Stimulated activated CD8-positive, alpha-beta memory T cell treated with anti-CD3 and anti-CD28 coated beads, Interleukin-7, amount 100 ng/mL, for 1 hour (primary cell): ENCODE measurements at places on chromosomes 12 and 14.

GRCh38 chr12:91516695-91517047 lies 334.1 kb upstream of the DCN start:
- DNase-seq = no peak

DNA sequence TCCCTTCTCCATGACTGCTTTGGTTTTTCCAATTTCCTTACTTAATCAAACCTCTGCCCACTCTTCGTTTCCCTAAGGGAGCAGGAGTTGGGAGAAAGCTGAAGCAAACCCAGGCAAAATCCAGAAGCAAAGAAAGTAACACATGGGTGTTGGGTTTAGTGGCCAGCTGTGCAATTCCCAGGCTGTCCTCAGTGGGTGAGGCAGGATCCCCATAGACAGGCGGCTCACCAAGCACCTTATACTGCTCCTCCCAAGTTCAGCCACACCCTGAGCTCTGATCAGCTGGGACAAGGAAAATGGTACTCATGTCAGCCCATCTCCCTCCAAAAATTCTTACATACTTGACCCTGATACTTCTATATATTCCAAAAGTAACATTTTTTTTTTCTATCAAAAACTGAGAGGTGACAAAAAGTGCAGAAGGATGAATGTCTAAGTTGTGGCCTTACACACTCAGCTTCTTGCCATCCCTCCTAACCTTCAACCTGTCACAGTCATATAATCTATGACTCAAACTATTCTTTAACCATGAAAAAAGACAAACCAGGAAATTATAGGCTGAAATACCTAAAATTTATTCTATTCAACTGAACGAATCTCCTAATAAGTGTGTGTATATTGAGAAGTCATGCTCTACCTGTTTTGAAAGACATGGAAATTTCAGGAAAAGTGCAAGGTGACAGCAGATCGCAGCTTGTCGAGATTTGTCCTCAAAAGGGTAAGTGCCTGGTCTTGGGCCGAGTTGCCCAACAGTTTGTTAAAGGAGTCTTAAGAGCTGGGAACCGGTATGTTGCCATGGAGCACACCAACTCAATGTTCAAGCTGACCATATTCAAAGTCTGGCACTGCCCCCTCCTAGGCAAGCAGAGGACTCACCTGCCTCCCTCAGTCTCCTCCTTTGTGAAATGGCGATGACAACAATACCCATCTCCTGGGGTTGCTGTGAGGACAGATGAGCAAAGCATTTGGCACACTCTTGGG lies 17.6 kb upstream of the ZFP36L1 start:
- no peak for DNase-seq

DNA sequence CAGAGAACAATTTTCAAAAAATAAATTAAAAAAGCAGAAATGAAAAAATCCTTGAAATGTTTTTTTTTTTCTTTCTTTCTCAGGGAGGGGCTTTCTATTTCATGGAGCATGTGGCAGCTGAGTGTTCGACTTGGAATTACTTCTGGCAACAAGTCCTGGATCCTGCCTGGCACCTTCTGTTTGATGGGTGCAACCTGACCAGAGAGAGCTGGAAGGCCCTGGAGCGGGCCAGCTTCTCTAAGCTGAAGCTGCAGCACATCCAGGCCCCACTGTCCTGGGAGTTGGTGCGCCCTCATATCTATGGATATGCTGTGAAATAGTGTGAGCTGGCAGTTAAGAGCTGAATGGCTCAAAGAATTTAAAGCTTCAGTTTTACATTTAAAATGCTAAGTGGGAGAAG lies 22.5 kb upstream of the HIGD1C start:
- DNase-seq = no peak

GRCh38 chr12:48828293-48828692 lies 10.0 kb downstream of the CACNB3 start:
- DNase-seq = no peak

- DNase-seq = no peak
Measured at GRCh38 chr12:31797230-31797872, 68.5 kb upstream of the AMN1 start.
